T1000 (cell line): ENCODE measurements at places on chromosomes 11 and 22.

- no peak for DNase-seq
Measured at GRCh38 chr11:10506008-10506370, 35.0 kb downstream of the RNF141 start.

- no peak for DNase-seq
Measured at GRCh38 chr11:7538466-7539454, 25.0 kb downstream of the PPFIBP2 start.

GRCh38 chr11:121714351-121714750, 261.6 kb upstream of the SORL1-AS1 start:
- no peak for DNase-seq

DNA sequence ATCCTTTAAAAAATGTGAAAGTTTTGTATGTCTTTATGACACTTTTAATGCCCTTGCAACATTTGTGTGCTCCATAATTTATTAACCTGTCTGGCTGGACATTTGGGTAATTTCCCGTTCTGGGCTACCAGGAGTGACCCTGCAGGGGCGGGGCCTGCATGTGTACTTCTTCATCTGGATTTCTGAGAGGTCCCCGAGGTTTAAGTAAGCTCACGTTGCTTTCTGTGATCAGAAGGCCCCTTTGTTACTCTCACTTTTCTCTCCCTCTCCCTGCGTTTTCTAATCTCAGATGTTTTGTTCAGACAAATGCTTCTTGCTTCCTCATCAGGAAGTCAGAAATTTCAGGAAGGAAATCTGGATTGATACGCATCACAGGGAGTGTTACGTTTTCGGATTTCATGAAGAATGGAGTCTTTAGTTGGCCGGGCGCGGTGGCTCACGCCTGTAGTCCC, 78.9 kb upstream of the CRYBB3 start:
- no peak for DNase-seq

GRCh38 chr11:93474123-93474522, 69.1 kb downstream of the SMCO4 start:
- no peak for DNase-seq

GRCh38 chr11:69376155-69377028, 82.4 kb downstream of the MYEOV start:
- DNase-seq = no peak

DNA sequence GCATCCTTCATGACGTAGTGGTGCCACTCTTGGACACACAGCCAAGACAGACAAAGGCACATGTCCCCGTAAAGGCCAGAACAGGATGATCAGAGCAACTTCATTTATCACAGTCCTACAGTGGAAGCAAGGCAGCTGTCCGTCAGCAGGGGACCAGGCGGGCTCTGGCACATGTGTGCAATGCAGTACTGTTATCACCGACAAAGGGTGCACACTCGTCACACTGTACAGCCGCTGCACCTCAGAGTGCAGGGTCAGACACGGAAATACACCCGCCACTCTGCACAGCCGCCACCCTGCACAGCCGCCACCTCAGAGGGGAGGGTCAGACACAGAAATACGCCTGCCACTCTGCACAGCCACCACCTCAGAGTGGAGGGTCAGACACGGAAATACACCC, 13.4 kb upstream of the IL17REL start:
- DNase-seq = no peak

GRCh38 chr11:27234043-27234668, 128.9 kb downstream of the CCDC34 start:
- peak; percentile 70 for DNase-seq

DNA sequence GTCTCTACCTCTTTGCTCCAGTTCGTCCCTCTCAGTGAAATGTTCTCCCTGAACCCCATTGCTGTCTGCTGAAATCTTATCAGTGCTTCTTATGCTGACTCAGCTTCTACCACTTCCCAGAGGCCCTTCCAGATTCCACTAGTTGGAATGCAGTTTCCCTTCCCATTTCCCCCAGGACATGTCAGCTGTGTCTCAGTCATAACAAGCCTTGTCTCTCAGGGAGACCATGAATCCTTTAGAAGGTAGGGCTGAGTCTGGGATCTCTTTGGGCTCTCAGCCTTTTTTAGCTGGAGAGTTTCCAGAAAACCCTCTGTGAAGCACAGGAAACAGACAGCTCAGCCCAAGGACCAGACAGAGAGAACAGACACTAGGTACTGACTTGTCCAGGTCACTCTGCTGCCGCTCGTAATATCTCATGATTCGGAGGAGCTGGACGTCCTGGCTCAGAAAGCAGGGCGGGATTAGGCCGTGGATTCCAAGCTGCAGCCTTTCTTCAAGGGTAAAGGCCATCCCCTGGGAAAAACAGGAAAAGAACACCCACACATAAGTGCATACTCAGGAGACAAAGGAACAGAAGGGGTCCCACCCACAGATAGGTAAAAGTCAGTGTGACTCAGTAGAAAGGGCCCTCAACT, 113.0 kb downstream of the ME3 start:
- no peak for DNase-seq

DNA sequence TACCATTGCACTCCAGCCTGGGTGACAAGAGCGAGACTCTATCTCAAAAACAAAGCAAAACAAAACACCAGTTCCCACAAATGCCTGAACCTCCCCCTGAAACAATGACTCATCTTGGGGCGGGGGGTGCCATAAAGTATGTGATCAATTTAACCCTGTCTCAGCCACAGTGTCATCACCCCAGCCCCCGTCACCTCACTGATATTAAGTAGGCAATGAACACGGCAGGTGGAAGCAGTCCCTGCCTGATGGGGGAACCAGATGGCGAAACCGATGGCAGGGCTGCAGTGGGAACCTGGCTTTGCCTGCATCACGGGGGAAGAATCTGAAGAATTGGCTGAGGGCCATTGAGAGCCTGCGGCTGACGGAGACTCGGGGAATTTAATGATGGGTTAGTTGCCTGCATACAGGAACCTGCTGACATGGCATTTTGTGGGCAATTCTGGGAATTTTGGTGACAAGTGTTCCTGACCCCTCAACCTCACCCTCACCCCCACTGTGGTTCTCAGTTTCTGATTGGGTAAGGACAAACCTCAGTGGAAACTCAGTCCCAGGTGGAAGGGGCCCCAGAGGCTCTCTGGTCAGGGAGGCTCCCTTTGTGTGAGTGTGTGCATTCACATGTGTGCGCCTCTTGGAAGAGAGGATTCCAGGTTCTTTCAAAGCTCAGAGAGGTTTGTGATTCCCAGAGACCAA, 39.1 kb upstream of the SHISAL1 start:
- DNase-seq = peak; percentile 86

- DNase-seq = no peak
Measured at GRCh38 chr11:65532388-65533064, 7.6 kb downstream of the SCYL1 start.

DNA sequence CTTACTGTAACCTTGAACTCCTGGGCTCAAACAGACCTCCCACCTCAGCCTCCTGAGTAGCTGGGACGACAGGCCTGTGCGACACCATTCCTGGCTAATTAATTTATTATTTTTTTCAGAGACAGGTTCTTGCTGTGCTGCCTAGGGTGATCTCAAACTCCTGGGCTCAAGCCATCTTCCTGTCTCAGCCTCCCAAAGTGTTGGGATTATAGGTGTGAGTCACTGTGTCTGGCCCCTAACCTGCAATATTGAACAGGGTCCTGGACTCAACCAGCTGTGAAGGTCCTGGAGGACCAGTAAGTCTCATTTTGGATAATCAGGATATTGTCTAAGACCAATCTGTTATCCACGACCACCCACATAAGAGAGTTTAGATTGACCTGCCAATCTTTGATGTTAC, 15.2 kb downstream of the CCDC134 start:
- no peak for DNase-seq

GRCh38 chr11:116217006-116217405, 555.8 kb downstream of the BUD13 start:
- no peak for DNase-seq

DNA sequence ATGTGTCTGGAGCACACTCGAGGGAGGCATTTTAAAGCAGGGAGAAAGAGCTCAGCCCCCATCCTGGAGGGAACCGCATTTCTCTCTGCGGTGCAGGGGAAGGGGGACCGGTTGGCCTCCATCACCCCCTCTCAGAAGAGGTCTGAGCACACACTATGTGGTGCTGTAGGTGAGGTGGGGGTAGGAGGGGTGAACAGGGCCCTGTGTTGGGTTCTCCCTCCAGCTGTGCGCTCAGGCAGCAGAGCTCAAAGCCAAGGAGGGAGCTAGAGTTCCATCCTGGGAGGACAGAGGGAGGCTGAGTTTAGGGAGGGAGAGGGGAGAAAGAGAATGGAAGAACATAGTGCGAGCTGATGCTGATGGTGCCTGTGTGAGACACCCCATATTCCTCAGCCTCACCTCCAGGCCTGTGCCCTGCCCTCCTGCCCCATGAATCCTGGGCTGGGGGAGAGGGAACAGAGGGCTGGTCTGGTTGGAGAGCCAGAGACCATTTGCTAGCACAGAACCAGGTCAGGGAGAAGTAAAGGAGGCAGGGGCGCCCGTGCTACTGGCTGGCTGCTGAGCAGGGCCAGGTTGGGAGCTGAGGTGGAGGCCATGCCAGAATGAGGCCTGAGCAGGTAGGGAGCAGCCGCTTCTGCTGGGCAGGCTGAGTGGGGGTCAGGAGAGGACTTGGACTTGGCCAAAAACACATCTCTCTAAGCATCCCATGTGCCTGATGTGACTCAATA, 43.7 kb downstream of the ALX4 start:
- DNase-seq = no peak

DNA sequence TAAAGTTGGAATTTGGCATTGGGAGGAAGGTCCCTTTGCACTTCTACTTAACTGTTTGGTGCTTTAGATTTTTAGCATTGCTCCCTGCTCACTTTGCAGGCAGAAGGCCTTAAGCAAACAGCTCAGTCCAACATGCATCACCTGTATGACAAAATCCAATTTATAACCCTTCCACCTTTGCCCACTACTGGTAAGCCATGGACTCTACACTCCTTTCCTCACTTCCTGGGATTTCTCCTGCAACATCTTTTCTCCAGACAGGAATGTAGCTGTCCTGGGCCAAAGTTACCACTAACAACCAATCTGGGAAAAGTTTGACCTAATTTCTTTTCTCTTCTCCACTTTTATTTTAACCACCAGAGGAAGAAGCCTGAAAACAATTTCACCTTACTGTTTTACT, 1.8 kb upstream of the OR2D2 start:
- DNase-seq = no peak

- DNase-seq = no peak
Measured at GRCh38 chr11:130137999-130138398, 21.6 kb upstream of the ST14 start.

DNA sequence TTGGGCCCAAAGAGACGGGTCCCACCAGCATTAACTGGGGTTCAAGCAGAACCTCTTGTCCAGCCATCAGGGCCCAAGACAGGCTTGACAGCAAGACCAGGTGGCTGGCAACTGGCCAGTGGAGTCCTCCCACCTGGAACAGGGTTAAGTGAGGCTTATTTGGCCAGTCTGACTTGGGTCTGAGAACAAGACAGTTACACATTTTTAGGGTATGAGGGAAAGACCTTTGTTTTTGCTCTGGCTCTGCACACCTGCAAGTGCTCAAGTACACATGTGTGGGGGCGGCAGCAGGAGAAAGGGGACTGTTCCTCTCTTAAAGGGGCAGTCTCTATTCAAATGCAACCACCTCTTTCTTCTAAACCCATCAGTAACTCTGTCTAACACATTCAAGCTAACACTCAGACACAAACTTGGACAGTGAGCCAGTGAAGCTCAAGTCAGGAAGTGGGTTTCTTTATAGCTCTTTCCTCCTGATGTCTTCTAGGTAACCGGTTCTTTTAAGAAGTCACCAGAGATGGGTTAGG, 116.2 kb downstream of the ETS1 start:
- DNase-seq = no peak
